ENCODE measurements at places on chromosomes 4 and X.
A peak's percentile ranks its signal among the peaks of the same experiment; 100 is the strongest.

GRCh38 chr4:113407409-113407808, 354.1 kb downstream of the CAMK2D start:
- no peak for DNase-seq

DNA sequence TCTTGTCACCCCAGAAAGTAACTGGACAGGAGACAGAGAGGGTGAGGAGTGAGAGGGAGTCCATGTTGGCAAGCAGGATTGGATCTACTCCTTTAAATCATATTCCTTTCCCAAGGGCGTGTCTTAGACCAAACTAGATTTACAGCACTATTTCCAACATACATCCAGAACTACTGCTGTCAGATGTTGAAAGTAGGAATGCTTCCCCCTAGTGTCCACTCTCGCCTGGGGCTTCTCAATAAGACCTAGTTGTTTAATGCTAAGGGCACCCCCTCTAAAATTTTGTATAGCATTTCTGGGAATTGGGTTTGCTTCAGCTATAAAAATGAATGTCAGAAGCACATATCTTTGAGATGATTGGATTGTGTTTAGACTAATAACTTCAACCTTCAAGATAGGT, 13.3 kb downstream of the OFD1 start:
- peak; percentile 69 for DNase-seq

- no peak for DNase-seq
Observed at GRCh38 chr4:28092610-28093009, 1232.0 kb downstream of the STIM2 start.

- DNase-seq, result no peak
Observed at GRCh38 chrX:136671006-136671610, 23.1 kb downstream of the CD40LG start.

DNA sequence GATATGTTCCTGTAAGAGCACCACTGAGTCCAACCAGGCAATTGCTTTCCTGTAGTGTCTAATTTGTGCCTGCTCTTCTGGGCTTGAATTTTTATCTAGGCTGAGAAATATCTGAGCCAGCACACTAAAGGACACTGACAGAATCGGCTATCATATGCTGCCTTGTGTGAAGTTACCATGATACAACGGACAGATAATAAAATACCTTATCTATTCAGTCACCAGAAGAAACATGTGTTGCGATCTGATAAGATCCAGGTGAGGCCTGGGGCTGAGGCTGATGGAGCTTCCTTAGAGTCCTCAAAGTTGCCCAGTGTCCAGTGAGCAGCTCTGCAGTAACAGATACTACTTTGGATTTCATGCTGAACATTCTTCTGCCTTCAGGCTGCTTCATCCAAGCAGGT, 111.8 kb downstream of the ZNF518B start:
- DNase-seq, result peak; percentile 11

DNA sequence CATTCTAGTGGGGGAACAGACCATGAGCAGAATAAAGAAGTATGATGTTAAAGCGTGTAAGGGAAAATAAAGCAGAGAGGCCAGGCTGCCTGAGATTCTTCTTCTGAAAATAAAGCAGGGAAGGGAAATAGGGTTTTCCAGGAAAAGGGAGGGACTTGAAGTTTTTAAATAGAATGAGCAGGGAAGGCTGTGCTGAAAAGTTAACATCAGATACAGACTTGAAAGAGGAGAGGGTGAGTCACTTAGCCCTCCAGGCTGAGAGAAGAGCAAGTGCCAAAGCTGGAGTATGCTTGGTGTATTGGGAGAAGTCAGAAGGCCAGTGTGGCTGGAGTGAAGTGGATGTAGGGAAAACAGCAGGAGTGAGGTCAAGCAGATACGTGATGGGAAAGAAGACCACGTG, 10.0 kb upstream of the PLK4 start:
- DNase-seq, result no peak

DNA sequence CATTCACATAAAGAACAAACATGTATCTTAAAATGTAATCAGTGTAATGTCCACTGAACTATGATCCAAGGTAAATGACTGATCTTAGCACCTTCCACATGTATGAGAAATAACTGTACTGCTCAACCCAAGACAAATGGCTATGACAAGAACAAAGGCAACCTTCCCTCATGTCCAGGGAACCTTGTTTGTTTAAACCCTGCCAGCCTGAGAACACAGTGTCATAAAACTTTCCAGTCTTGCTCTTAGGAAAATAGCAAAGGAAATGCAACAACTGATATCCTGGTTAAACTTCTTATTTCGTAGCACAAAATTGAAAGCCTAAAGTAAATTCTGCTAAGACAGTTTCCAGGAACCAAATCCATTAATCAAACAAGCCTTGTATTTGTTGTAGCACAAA, 494.3 kb downstream of the IL15 start:
- DNase-seq, result no peak

- DNase-seq, result no peak
Observed at GRCh38 chr4:154433543-154433942, 58.1 kb downstream of the DCHS2 start.

DNA sequence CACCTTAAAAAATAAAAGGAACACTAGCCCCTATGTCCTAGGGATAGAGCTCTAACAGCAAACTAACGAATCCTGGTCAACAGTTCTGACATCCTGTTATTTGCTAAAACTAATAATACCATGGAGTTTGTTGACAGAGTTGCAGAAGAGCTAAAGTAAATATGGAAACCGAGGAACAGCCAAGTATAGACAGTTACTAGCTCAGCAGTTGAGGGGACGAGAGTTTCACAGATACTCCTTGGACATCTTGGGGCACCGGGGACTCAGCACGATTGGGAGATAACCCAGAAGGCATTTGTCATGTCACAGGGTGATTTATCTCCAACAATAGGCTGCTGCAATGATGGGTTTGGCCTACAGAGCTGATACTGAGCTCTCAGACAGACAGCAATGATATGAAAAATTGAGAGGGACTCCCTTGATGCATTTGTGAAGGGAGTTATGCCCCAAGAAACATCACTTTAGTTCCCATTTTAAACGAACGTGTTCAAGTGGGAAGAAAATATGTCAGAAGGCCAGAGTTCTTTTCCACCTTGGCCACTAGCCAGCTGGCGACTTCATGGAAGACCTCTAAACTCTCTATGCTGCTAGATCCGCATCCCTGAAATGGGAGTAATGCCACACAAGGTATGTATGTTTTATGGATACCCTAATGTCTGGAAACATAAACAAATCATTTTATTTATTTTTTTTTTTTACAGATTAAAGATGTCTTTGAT, 48.6 kb downstream of the TSC22D3 start:
- peak; percentile 69 for DNase-seq

GRCh38 chr4:64903986-64904385, 494.7 kb upstream of the TECRL start:
- DNase-seq, result no peak

- DNase-seq, result no peak
Observed at GRCh38 chr4:113433116-113433515, 328.4 kb downstream of the CAMK2D start.

GRCh38 chr4:153342751-153343552, 1.5 kb upstream of the MND1 start:
- DNase-seq, result no peak

DNA sequence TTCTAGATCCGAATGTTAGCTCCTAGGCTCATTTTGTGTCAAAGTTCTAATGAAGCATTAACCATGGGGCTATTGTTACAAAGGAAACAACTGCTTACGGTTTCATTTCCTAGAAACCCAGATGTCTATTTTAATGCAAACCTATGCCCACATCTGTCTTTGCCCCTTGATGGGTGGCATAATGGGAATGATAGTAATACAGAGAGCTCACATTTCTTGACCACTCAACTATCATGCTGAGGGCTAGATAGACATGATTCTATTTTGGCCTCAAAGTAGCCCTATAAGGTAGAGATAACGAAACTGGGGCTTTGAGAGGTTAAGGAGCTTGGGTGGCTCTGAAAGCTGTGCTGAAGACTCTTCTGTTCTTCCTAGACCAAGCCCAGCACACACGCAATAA, 1.9 kb downstream of the TLR7 start:
- DNase-seq, result no peak

DNA sequence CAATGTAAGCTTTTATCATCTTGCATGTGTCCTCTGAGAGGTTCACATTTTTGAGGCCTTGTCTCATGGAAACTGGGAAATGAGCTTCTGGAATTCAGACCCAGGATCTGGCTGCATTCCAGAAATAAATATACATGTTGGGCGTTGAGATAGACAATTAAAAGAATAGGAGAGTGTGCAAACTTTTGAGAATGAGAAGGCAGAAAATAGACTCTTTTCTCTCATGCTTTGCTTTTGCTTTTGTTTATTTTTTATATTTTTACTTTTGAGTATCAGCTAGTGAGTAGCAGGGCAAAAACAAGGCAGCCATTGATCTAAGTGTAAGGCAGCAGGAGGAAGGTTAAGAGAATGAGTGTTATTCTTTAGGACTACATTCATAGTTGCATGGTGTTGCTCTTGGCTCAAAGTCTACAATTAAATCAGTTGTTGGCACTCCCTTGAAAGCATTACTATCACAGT, 12.4 kb downstream of the SHROOM3 start:
- DNase-seq, result no peak

Measured in hematopoietic multipotent progenitor cell treated with erythropoietin and hydrocortisone succinate and interleukin-3 and kit ligand, for 6 days (in vitro differentiated cells).